Heart right ventricle (tissue), 16 donors: ENCODE measurements at places on chromosomes 11 and 22. TPM values are rescaled to one million over a fixed set of nuclear protein-coding genes. Genes with fewer than 3 reads are reported as not detected.

- no peaks in the 10 kb centered on the region for H3K36me3 ChIP-seq
- H3K27ac ChIP-seq = no peak overlapping the region
- no peak for DNase-seq
- no peaks in the 10 kb centered on the region for H3K27me3 ChIP-seq
Observed at GRCh38 chr11:83317757-83318690, 31.9 kb upstream of the CCDC90B start.

Gene MLC1
- 0.07 TPM for polyA plus RNA-seq

- H3K36me3 ChIP-seq = no peaks in the 10 kb centered on the region
- peaks cover 3% of the 10 kb centered on the region for H3K4me1 ChIP-seq
- no peak overlapping the region for H3K4me3 ChIP-seq
- no peaks in the 10 kb centered on the region for H3K27me3 ChIP-seq
- H3K27ac ChIP-seq = peak overlapping the region; percentile 55
- DNase-seq = no peak
Observed at GRCh38 chr11:35029979-35030682, 108.8 kb upstream of the CD44 start.

Gene TREH
- polyA plus RNA-seq = 4.8 TPM

DNA sequence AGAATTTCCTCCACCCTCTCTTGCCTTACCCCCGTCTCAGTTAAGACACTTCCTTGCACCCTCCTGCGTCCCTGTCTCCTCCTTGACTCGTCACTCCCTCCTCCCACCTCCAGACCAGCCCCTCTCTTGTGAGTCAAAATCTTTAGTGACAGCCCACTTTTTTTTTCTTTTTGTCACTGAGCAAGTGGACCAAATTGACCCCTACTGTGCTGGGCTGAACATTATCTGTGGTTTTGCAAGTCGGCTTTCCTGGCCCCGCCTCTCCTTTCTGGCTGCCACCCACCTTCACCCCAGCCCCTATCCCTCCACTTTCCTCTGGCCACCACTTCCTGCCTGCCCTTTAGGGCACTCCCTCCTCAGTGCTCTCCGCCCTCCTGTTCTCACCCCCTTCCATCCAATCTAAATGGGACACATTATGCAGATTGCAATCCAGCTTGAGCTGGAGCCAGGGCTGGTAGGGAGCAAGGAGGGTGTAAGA, at the start of gene APLNR:
Gene APLNR, minus strand, starts transcription at position 47 of the 478 bp plus-strand sequence. CDS start 246 bp downstream, outside the sequence.
- H3K27ac ChIP-seq = peak within 1 kb of the TSS; percentile 56
- no peak for DNase-seq
- H3K36me3 ChIP-seq = no peaks in the 10 kb centered on the region
- peaks cover 40% of the 10 kb centered on the region for H3K4me1 ChIP-seq
- no peaks in the 10 kb centered on the region for H3K27me3 ChIP-seq

Gene MYBPC3
- 2,250 TPM for polyA plus RNA-seq

DNA sequence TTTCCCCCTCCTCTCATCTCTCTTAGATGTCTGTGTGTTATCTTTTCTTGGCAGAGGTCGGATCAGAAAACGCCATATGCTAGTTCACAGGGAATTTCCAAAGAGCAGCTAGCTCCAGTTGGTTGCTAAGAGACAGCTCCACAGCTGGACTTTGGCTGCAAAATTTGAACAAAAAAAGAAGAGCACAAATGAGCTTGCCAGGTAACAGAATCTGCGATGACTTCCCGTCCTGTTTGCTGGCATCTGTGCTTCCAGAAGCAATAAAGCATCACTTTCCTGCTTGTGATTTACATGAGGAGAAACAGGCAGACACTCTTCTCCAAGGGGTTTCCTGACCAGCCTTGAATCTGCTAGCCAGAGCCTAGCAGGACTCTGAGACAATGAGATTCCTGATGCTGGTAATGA, 596.0 kb upstream of the B3GAT1 start:
- no peaks in the 10 kb centered on the region for H3K27me3 ChIP-seq
- H3K4me1 ChIP-seq = no peaks in the 10 kb centered on the region
- no peak for DNase-seq
- no peak overlapping the region for H3K27ac ChIP-seq
- H3K36me3 ChIP-seq = no peaks in the 10 kb centered on the region

DNA sequence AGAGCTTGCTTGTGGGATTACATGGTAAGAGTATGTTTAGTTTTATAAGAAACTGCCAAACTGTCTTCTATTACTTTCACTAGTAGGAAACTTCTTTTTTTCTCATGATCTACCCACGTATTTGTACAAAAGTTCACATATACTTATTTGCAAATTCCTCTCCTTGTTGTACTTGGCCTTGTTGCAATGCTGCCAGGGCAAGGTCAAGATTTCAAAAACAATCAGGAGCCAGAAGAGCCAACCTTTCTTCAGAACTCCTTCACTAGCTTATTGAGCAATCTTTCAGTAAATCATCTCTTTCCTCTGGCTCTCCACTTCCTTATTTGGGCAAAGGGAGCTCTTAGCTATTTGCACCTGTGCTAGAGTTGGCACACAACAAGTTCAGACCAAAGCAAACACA, 9.7 kb downstream of the SRSF8 start:
- no peaks in the 10 kb centered on the region for H3K36me3 ChIP-seq
- H3K4me1 ChIP-seq = peaks cover 21% of the 10 kb centered on the region
- H3K27me3 ChIP-seq = no peaks in the 10 kb centered on the region
- DNase-seq = no peak

- no peaks in the 10 kb centered on the region for H3K27me3 ChIP-seq
- no peaks in the 10 kb centered on the region for H3K36me3 ChIP-seq
- no peak for DNase-seq
- H3K27ac ChIP-seq = no peak overlapping the region
Observed at GRCh38 chr11:115579181-115579825, 75.1 kb upstream of the CADM1 start.

DNA sequence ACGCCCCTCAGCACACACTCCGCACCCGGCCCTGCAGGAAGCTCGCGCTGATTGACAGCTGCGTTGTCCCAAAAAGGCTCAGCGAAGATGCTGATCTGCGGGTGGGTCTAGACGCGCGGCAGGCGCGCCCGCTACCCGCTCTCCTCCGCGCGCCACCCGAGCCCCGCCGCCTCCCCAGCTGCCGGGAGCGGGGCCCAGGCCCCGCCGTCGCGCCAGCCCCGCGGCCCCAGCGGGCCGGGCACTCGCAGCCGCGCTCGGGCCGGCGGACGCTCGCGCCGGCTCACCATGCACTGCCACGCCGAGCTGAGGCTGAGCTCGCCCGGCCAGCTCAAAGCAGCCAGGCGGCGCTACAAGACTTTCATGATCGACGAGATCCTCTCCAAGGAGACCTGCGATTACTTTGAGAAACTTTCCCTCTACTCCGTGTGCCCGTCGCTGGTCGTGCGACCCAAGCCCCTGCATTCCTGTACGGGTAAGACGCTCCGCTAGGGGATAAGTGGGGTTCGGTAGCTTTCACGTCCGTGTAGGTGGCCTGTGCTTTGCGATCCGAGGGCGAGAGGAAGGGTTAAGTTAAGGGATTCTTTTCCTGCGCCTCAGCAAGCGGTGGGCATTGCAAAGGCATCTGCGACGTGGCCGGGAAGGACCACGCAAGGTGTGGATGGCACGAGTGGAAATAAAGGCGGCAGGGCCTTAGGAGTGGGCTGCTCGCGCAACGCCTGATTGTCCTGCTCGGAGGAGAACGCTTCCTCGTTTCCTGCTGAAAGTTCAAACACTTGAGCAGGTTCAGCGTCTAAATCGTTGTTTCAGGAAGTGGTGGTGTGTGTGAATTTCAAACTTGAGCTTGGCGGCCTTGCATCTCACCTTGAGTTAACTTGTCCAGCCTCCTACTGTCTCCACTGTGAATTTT, at the start of gene BARX2:
Gene BARX2, plus strand, starts transcription at position 98 of the 907 bp plus-strand sequence. Its CDS starts 188 bp downstream, at position 286.
- peaks cover 99% of the 10 kb centered on the region for H3K27me3 ChIP-seq
- H3K27ac ChIP-seq = no peak within 1 kb of the TSS
- no peak for DNase-seq
- no peak within 1 kb of the TSS for H3K4me3 ChIP-seq
- H3K36me3 ChIP-seq = no peaks in the 10 kb centered on the region

DNA sequence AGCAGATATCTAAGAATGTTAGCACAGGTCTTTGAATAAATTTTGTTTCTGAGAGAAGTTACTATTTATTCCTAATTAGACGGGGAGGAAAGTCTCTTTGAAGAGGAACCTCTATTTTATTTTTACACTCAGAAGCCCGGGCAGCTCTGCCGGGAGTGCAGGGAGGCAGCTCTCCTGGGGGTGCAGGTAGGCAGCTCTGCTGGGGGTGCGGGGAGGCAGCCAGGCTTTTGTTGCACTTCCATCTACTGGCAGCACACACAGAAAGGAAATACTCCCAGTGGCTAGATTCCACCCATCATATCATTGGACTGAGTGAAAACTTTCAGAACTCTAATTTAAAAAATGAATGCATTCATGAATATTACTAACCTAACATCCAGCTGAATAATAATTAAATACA, 24.6 kb downstream of the OR10A6 start:
- DNase-seq = no peak
- no peaks in the 10 kb centered on the region for H3K27me3 ChIP-seq
- no peaks in the 10 kb centered on the region for H3K4me1 ChIP-seq
- H3K4me3 ChIP-seq = no peak overlapping the region

Gene MRGPRE
- not detected for polyA plus RNA-seq

DNA sequence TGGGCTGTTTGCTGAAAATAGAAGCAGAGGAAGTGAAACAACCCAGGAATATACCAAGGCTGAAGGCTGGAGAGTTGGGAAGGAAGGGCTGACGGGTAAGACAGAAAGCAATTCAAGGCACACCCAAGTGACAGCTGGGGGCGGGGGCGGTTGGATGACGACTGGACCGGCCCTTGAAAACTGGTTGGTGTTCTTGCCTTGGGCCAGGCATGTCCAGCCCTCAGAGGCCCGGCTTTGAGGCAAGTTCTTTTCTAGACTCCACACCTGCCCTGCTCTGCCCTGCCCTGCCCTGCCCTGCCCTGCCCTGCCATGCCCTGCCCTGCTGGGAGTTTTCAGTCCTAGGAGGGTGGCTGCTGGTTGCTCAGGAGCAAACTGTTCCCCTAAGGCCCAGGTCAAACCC, 34.2 kb upstream of the CACNG2 start:
- H3K4me3 ChIP-seq = no peak overlapping the region
- peak; percentile 35 for DNase-seq
- no peak overlapping the region for H3K27ac ChIP-seq
- no peaks in the 10 kb centered on the region for H3K36me3 ChIP-seq
- H3K4me1 ChIP-seq = no peaks in the 10 kb centered on the region

Gene BTBD18
- polyA plus RNA-seq = not detected

GRCh38 chr22:31748490-31748889, 1.4 kb downstream of the PRR14L start:
- H3K4me1 ChIP-seq = peaks cover 6% of the 10 kb centered on the region
- peak overlapping the region; percentile 92 for H3K4me3 ChIP-seq
- H3K36me3 ChIP-seq = no peaks in the 10 kb centered on the region
- no peak for DNase-seq
- no peaks in the 10 kb centered on the region for H3K27me3 ChIP-seq

- H3K4me3 ChIP-seq = no peak overlapping the region
- no peak overlapping the region for H3K27ac ChIP-seq
- H3K4me1 ChIP-seq = peaks cover 22% of the 10 kb centered on the region
Observed at GRCh38 chr11:74307434-74307833, 4.0 kb downstream of the P4HA3 start.
